ENCODE measurements at places on chromosomes 13 and 19. TPM values are rescaled to one million over a fixed set of nuclear protein-coding genes. Genes with fewer than 3 reads are reported as not detected.

- DNase-seq, result no peak
These were observed 3.8 kb downstream of the RAX2 start for GRCh38 chr19:3768015-3768747.

GRCh38 chr13:106052200-106052767 is 483.2 kb downstream of the EFNB2 start:
- DNase-seq, result no peak

GRCh38 chr19:51148580-51148979 is 6.5 kb downstream of the SIGLEC7 start:
- DNase-seq, result no peak

PRODH2 gene
- total RNA-seq, result not detected

DNA sequence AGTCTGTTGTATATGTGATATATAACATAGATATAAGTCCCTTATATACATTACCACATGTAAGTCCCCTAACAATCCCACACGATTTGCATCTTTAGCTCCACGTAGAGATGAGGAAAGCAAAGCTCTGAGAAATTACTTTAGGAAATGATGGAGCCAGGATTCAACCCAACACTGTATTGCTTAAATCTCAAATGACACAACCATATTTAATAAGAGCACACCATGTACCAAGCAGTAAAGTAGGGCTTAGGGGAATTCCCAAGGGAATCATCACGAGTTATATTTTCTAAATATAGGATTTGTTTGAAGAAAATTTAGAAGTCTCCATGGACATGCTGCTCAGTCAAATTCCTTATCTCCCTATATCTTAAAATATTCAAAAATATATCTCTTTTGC is 61.3 kb upstream of the POMP start:
- peak; percentile 15 for DNase-seq
